Stimulated activated CD4-positive, alpha-beta T cell treated with anti-CD3 and anti-CD28 coated beads, Interleukin-2, amount 100 ng/mL, for 48 hours (primary cell): ENCODE measurements at places on chromosomes 12 and 14.

GRCh38 chr12:122659579-122659978 is 43.6 kb downstream of the HCAR2 start:
- DNase-seq = no peak

GRCh38 chr12:2992724-2993123 is 33.5 kb downstream of the TEAD4 start:
- DNase-seq = no peak

- no peak for DNase-seq
Measured at GRCh38 chr14:30227876-30228275, 300.2 kb upstream of the PRKD1 start.

DNA sequence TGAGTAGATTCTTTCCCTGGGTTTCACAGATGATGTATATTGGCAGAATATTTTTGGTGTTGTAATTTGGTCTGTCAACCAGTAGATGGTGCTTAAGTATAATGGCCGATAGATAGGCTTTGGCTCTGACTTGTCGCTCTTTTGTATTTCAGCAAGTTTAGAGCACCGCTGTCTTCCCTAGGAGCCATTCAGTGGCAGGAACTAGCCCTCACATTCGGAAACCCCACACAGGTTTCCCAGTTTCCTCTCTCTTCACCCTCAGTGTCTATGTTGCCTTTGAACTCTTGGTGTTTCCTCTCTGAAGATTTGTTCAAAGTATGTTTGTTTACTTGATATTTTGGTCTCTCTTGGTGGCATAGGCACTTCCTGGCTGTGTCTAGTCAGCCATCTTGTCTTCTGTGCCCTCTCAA is 102.2 kb downstream of the GPHN start:
- no peak for DNase-seq

- no peak for DNase-seq
Measured at GRCh38 chr12:49887091-49887490, 16.6 kb downstream of the FAIM2 start.

GRCh38 chr14:100594625-100594951 is 7.4 kb upstream of the BEGAIN start:
- no peak for DNase-seq

DNA sequence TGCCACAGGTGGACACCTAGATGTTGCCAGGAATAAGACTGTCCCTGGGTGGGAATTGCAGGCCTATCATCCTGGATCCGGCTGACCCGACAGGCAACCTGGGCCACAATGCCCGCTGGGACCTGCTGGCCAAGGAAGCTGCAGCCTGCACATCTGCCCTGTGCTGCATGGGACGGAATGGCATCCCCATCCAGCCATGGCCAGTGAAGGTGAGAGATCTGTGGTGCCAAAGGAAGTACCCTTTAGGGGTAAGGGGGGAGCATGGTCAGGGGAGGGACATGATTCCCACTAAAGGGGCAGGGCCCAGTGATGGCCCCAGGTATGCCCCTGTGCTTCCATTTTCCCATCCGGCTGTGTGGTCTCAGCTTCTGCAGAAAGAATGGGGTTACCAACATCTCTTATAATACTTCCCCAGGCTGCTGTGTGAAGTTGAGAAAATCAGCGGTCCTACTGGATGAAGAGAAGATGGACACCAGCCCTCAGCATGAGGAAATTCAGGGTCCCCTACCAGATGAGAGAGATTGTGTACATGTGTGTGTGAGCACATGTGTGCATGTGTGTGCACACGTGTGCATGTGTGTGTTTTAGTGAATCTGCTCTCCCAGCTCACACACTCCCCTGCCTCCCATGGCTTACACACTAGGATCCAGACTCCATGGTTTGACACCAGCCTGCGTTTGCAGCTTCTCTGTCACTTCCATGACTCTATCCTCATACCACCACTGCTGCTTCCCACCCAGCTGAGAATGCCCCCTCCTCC is 8.6 kb upstream of the OAS2 start:
- no peak for DNase-seq

- no peak for DNase-seq
Measured at GRCh38 chr14:20614038-20614840, 23.1 kb upstream of the RNASE12 start.

GRCh38 chr14:54462048-54462447 is 20.9 kb upstream of the CNIH1 start:
- no peak for DNase-seq

DNA sequence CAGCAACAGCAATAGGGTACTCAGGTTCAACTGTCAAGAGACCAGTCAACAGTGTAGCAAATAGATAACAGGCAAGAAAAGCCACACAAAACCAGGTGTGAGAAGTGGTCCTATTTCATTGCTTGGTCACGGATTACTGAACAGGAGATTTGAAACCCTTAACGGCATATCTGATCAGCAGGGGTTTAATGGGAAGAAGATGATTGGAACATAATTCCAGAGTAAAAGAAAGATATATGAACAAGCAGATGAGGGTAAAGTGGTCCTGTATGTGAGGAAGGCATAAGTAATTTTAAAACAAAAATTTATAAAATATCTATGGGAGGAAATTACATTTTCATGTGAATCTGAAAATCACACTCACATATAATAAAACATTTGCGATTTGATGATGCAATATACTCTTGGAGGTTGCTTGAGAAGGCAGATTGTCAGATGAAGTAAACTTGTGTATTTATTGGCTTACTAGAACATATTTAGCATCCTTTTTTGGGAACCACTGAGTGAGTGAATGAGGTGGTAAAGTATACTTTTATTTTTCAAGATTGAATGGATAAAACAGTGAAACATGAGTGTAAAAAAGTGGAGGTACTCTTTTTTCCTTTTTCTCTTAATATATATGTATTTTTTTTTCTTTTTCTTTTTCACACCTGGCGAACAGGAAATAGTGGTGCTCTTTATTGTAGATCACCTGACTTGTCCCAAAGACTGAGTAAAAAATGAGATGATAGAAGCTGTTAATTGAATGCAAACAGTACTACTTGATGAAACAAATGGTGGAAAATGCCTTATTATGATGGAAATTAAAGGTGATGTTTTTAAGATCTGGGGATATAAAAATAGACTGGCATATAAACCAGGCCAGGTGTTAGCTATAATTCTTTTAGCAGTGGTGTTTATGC is 21.6 kb upstream of the SDR39U1 start:
- DNase-seq = no peak
